Coronary artery (tissue), 2 donors: ENCODE measurements at places on chromosomes 13 and 19.

DNA sequence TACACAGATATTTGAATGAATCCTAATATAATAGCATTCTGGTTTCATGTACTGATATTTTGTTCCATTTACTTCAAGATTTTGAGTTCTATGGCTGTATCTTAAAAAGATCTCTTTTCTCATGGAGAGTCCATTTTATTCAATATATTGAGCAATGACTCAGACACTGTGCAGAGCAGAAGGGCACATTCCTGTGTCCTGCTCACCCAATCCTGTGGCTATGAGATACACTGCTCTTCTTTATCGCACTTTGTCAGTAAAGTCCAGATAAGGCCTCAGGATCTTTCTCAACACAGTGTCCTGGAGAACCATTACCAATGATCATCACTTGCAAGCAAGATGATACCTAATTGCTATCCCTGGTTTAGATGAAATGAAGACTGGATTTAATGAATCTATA, 155.0 kb downstream of the CYSLTR2 start:
- no peak for DNase-seq

GRCh38 chr13:38684714-38685113, 2.2 kb upstream of the FREM2 start:
- no peak for DNase-seq

DNA sequence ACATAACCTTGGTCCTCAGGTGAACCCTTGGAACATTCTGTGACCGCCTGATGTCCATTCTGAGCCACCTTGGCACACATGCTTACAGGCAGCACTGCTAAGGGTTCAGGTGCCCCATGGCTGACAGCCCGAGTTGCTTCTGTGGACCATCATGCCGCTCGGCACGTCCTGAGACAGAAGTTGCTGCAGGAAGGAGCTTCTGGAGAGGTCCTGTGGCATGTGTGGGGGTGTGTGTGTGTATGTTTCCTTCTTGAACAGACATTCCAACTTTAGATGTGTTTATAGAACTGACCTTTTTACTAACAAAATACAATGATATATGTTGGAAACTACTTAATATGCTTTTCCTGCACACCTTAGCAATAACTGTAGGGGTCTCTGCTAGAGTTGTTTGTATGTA, 4.8 kb upstream of the C1QTNF9 start:
- DNase-seq: peak; percentile 40

GRCh38 chr13:65830411-65831205, 1399.5 kb downstream of the PCDH9 start:
- DNase-seq: no peak

GRCh38 chr19:19615086-19615485, 3.4 kb downstream of the PBX4 start:
- DNase-seq: no peak

- DNase-seq: no peak
Measured at GRCh38 chr13:72458701-72459100, 268.7 kb downstream of the MZT1 start.

GRCh38 chr19:3025549-3025886, 3.6 kb downstream of the TLE2 start:
- no peak for DNase-seq

DNA sequence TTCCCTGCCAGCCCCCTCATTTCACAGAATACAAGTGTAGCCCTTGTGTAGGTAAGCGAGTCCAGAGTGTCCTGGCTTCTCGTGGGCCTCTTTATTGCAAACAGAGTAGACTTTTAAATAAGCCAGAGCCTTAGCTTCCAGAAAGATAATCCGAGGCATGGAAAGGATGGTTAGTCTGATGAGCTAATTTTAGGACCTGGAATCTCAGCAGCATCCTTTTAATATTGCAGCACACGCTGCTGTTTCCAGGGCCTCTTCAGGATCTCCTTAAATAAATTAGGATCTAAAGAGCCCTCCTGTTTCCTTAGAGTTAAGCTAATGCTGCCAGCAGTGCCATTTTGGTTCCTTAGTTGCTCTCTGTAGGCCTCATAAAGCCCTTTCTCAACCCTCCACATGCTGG, 99.2 kb downstream of the RFC3 start:
- no peak for DNase-seq

DNA sequence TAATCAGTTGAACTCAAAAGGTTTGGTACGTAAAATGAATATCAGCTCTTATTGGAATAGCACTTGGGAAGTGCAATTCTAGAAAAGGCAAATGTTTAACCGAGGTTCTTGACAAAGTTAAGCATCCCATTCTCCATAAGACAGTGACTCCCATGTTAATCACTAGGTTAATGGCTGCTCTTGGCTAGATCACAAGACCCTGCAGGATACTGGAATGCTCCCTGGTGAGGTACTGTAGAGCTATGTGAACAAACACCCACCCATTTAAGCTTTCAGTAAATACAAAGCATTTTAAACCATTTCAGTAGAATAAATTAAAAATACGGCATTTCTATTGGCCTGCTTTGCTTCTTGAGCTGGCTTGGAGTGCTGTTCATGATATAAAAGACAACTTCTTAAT, 56.5 kb downstream of the TDRD3 start:
- no peak for DNase-seq

DNA sequence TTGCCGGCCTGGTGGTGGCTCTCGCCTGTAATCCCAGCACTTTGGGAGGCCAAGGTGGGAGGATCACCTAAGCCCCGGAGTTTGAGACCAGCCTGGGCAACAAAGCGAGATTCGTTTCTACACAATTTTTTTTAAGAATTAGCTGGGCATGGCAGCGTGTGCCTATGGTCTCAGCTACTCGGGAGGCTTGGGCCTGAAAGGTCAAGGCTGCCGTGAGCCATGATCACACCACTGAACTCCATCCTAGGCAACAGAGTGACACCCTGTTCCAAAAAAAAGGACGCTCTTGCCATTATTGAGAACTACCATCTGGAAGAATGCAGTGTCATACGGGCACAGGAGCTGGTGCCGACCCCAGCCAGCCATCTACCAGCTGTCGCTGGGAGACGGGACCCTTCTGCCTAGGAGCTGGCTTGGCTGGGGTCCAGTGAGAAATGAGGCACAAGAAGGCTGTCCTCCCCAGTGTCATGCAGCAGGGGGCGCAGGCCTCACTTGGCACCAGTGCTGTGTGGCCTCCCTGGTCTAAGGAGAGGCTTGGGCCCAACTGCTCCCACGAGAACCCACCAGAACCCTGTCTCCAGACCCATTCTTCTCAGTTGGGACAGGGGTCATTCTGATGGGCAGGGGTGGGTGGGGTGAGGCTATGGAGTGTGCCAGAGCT, 12.2 kb upstream of the RELB start:
- no peak for DNase-seq

- DNase-seq: no peak
Measured at GRCh38 chr13:23810685-23811240, 78.4 kb downstream of the MIPEP start.

GRCh38 chr19:39342647-39343305, 555 bp downstream of the SAMD4B start:
- peak; percentile 80 for DNase-seq

DNA sequence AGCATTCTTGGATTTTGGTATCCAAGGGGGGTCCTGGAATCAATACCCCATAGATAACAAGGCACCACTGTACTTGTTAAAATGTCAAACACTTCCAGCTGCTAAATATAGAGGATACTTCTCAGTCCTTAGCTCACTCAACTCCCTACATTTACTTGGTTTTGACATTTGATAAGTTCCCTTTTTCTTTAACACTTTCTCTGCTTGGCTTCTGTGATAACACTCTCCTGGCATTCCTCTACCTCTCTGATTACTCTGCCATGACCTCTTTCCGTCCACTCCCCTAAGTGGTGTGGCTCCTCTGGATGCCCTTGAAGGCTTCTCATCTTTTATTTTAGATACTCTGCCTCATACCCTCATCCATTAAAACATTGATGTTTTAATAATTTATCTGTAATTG, 65.2 kb downstream of the MICU2 start:
- DNase-seq: no peak

- no peak for DNase-seq
Measured at GRCh38 chr13:40471911-40472310, 194.5 kb downstream of the FOXO1 start.

DNA sequence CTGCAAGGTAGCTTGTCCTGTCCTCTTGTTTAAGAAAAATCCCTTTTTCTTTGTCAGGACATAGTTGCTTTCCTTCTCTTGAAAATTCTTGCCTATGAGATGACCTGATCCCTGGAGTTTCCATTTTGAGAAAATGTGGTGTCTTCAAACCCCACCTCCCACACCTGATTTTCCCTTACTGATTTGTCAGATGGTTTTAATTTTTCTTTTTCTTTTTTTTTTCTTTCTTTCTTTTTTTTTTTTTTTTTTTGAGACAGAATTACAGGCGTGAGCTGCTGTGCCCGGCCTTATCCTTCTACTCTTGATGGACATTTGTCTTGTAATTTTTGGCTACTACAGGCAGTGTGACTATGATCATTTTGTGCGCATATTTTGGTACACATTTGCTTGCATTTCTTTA, 1.2 kb downstream of the ZNF345 start:
- no peak for DNase-seq

- DNase-seq: no peak
Measured at GRCh38 chr13:114155926-114156883, 22.9 kb upstream of the CFAP97D2 start.

- no peak for DNase-seq
Measured at GRCh38 chr13:113109151-113110047, 3.8 kb downstream of the F7 start.

DNA sequence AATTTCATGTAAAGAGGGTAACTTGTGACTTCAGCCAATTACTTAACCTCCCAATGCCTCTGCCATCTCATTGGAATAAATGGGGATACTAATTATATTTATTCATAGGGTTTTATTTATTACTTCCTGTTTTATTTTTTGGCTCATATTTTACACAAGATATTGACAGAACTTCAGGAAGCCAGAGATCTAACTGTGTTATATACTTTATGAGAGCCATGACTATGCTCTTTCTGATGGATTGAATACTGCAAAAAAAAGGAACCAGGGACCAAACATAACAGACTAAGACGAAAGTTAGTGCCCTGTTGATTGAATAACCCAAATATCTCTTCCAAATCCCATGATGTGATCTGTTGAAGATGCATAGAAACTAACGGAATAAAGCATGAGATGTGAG, 243.3 kb upstream of the STARD13 start:
- DNase-seq: no peak

DNA sequence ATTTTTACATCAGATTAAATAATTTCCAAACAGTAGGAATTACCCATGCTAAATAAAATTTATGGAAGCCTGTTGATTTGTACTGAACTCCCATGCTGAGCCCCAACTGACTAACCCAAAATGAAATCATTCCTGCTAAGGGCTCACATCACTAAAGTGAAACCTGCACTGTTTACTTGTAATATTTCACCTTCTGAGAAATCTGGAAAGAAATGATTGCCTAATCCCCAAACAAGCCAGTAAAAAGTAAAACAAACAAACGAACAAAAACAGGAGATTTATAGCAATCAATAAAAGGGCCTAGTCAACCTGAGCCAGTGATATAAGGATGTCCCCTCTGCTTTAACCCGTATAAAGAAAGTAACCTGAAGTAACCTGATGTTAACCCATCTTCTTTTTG, 1599.8 kb downstream of the OLFM4 start:
- no peak for DNase-seq

DNA sequence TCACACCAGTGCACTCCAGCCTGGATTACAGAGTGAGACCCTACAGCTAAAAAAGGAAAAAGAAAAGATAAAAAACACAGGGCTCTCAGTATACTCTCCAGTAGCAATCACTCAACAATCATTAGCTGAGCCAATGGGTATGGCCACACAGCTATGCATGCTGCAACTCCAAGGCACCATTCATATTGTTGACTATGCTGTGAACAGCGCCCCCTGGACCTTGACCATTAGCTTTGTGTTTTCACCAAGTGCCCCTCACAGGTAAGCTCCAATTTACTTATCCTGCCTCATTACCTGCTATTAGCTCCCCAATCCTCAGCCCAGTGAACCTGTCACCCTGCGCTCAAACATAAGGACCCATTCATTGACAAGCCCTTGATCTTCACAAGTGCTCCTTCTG, 35.8 kb downstream of the ZIC5 start:
- DNase-seq: no peak

GRCh38 chr13:35524171-35524570, 47.7 kb upstream of the MAB21L1 start:
- DNase-seq: no peak

- DNase-seq: no peak
Measured at GRCh38 chr19:58568453-58569130, 4.5 kb downstream of the MZF1 start.

DNA sequence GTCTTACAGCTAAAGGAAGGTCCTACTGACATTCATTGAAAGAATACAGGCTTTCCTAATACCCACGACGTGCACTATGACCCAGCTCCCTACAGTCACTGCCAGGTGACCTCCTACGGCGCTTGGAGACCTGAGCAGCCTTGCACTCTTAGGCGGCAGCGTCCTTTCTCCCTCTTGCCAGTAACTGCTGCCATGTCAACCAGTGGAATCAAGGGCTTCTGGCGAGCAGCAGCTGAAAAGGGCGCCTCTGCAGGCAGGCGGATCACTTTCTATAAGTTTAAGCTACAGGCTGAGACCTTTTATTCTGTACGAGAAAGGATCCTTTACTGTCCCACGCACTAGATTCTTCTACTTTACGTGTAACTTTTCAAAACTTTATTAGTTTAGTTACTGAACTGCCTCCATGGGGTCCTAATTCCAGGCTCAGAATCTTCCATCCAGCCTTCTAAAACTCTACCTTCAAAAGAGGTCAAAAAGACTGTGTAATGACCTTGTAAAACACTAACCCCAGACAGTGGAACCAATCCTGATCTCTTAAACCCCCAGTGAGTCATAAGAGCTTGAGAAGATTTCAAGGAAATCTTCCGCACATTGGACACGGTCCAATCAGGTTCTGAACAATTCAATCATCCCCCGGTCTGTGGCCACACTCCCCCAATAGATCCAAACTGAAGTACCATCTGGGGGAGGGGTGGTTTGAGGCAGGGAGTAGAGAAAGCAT, 1.9 kb downstream of the KCTD12 start:
- DNase-seq: no peak

- DNase-seq: no peak
Measured at GRCh38 chr19:21335721-21336120, 6.5 kb upstream of the ZNF708 start.

- DNase-seq: no peak
Measured at GRCh38 chr13:75220238-75220542, 261.8 kb downstream of the TBC1D4 start.

- no peak for DNase-seq
Measured at GRCh38 chr13:45143346-45143751, 23.0 kb downstream of the GTF2F2 start.

GRCh38 chr13:105282406-105283285, 1252.8 kb downstream of the EFNB2 start:
- no peak for DNase-seq

GRCh38 chr13:20130652-20131051, 30.2 kb downstream of the GJA3 start:
- DNase-seq: no peak

- DNase-seq: no peak
Measured at GRCh38 chr19:30388327-30388726, 16.1 kb downstream of the ZNF536 start.

GRCh38 chr19:46082728-46083050, 41.8 kb downstream of the IGFL3 start:
- no peak for DNase-seq

GRCh38 chr13:112391746-112392145, 15.6 kb downstream of the SPACA7 start:
- no peak for DNase-seq
